T-cell (primary cell): ENCODE measurements at places on chromosomes 3 and 15. TPM values are rescaled to one million over a fixed set of nuclear protein-coding genes. Genes with fewer than 3 reads are reported as not detected.

Gene HDC
- not detected for total RNA-seq

Gene MEX3B
- 1.6 TPM for total RNA-seq

Gene CDCP1
- total RNA-seq: 0.44 TPM

Gene MOBP
- total RNA-seq: not detected

GRCh38 chr3:40780291-40780924 is 255.6 kb downstream of the ZNF621 start:
- no peak overlapping the region for H3K27ac ChIP-seq
- H3K36me3 ChIP-seq: no peaks in the 10 kb centered on the region
- DNase-seq: no peak
- no peak overlapping the region for H3K4me3 ChIP-seq

- no peaks in the 10 kb centered on the region for H3K27me3 ChIP-seq
- H3K27ac ChIP-seq: no peak overlapping the region
- no peak overlapping the region for H3K4me3 ChIP-seq
- H3K4me1 ChIP-seq: no peaks in the 10 kb centered on the region
These were observed 90.4 kb downstream of the NAALADL2 start for GRCh38 chr3:174949523-174949922.

GRCh38 chr15:67110361-67110781 is 45.0 kb downstream of the SMAD3 start:
- no peaks in the 10 kb centered on the region for H3K27me3 ChIP-seq
- peaks cover 70% of the 10 kb centered on the region for H3K4me1 ChIP-seq
- H3K27ac ChIP-seq: peak overlapping the region; percentile 25
- peaks cover 10% of the 10 kb centered on the region for H3K36me3 ChIP-seq
- DNase-seq: no peak

- no peaks in the 10 kb centered on the region for H3K4me1 ChIP-seq
- H3K36me3 ChIP-seq: no peaks in the 10 kb centered on the region
- no peaks in the 10 kb centered on the region for H3K27me3 ChIP-seq
- DNase-seq: no peak
- no peak overlapping the region for H3K4me3 ChIP-seq
- H3K27ac ChIP-seq: no peak overlapping the region
These were observed 342.2 kb downstream of the NLGN1 start for GRCh38 chr3:173739726-173740125.

GRCh38 chr3:182212479-182213076 is 500.9 kb downstream of the SOX2 start:
- H3K27me3 ChIP-seq: no peaks in the 10 kb centered on the region
- no peak for DNase-seq
- H3K4me3 ChIP-seq: no peak overlapping the region
